Activated CD4-positive, alpha-beta T cell treated with anti-CD3 and anti-CD28 coated beads, Interleukin-2, amount 50 U/mL, for 1 hour (primary cell): ENCODE measurements at places on chromosomes 16 and 17.

GRCh38 chr17:79273660-79274059 is 199.0 kb downstream of the ENGASE start:
- DNase-seq, result no peak

GRCh38 chr17:81086789-81087551 is 52.0 kb downstream of the BAIAP2 start:
- DNase-seq, result no peak

GRCh38 chr17:42023524-42024349 is 3.8 kb downstream of the NKIRAS2 start:
- DNase-seq, result no peak

DNA sequence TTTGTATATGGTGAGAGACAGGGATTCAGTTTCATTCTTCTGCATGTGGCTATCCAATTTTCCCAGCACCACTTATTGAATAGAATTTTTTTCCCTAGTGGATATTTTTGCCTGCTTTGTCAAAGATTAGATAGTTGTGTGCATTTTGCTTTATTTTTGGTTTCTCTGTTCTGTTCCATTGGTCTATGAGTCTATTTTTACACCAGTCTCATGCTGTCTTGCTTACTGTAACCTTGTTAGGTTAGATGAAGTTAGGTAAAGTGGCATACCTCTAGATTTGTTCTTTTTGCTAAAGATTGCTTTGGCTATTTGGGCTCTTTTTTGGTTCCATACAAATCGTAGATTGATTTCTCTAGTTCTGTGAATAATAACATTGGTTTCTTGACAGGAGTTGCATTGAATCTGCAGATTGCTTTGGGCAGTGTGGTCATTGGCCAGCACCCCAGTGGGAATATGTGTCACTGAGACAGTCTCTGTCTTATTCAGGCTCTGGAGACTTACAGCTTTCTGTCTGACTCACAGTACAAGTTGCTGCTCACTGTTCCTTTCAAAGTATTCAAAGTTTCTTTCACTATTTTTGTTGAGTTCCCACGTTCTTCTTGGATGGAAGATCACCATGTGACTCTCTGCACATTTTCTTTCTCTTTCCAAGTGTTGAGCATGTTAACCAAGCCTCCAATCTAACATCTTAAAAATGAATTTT is 709.1 kb downstream of the CDH11 start:
- DNase-seq, result no peak

DNA sequence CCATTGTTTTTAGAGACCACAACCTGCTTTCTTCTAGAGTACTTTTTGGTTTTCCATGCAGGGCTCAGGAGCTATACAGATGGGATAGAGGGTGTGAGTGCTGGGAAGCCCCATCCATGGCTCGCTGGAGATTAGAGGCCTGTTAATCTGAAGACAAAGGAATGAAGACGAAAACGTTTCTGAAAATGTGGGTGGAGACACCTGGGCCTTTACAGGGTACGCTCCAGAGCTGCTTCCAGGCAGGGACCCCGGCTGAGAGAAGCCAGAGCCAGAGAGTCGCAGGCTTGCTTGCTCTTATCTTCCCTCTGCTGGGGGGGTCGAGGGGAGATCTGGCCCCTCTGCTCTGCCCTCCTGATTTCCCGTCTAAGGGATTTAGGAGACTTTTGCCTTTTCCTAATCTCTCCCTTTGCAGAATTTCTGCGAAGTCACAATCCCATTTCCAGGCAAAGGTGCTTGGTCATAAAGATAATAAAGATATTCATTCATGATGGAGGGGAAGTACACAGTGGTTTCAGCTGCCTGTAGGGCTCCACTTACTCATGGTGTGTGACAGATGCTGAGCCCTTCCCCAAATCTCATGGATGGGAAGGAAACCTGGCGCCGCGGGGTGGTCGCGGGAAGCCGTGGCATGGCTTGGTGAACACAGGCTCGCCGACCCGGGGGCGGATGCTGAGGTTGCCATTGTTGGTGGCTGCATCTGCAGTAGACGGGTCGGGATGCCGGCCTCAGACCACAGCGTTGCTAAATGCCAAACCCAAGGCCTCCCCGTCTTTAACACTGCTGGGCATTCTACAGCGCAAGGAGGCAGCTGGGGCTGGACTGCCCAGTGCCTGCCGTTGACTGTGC is 4.8 kb upstream of the SOCS3 start:
- no peak for DNase-seq

DNA sequence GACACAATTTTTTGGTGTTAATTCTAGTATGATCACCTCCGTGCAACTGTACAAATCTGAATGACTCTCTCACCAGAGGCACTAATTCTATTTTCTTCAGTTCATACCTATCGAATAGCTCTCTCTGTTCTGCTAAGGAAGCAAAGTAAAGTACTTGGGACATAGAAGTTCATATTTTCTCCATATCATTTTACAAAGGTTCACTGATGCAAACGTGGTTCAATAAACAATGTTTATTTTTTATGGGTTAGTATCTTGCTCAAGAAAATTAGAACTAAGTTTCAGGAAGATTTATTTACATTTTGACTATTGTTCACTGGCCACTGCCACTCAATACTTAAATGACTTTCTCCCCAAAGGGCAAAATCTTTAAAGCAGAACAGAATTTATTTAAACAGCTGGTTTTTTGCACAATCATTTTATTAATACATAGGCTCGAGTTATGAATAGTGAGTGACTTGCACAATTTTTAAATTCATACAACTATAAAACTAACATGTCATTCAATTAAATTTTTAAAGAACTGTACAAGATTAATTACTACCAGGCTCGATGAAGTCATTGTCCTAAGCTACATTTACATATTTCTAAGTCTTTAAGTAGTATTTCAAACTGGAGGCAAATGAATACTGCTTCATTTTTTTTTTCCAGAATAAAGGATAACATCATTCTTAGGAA is 255.8 kb downstream of the C16orf95 start:
- no peak for DNase-seq

DNA sequence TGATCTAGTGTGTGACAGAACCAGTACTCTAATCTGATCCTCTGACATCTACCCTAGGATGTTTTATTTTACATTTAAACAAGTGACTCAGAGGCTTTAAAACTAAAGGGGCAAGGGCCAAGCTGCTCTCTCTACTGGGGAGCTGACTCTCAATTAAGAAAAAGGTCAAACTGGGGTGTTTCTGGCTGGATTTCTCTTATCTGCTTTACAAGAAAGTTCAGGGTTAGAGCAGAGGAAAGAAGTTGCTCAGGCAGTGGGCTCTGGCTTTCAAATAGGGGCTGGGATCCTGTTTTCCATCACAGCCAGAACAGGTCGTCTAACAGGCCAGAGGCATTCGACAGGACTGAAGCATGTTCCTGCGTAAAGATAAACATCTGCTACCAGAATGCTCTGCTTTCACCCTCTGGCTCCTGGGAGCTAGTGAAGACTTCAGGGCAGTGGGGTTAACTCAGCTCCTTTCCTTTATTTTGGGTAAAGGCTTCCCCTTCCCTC is 8.5 kb downstream of the MMP28 start:
- DNase-seq, result no peak

GRCh38 chr17:66414561-66415175 is 112.3 kb downstream of the PRKCA start:
- no peak for DNase-seq

- no peak for DNase-seq
These were observed 2.7 kb downstream of the CCDC102A start for GRCh38 chr16:57533431-57534336.

- no peak for DNase-seq
These were observed 189.4 kb upstream of the CDH8 start for GRCh38 chr16:62225675-62226074.

GRCh38 chr16:52496051-52496876 is 50.7 kb downstream of the TOX3 start:
- DNase-seq, result no peak

DNA sequence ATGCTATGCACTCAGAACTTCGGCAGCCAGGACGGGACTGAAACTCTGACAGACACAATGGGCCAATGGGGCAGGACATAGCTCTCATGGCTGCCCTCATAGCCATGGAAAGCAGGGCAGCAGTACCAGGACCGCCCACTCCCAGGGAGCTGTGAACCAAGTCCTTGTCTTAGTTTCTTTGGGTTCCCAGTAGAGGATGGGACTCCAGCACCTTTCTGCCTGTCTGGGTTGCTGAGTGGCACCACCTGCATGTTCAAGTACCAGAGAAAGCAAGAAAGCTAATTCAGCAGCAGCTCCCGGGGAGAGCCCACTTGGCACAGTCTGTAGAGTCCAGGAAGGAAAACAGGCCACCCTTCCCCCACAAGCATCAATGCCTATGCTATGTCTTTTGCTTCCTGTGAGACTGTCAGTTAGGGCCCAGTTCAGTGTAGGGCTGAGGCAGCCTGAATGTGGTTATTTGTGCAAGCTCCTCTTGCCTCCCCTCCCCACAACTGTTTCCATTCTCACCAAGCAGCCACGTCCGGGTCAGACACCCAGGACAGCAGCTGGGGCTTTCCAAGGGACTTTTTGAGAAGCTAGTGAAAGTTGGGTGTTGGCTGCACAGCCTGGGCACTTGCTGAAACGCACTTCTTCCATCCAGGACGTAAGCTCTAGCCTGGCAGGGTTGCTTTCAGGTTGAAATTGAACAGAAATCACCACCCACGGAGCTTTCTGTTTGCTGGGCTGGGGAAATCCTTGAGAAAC is 7.8 kb downstream of the SUPT4H1 start:
- DNase-seq, result peak; percentile 80

DNA sequence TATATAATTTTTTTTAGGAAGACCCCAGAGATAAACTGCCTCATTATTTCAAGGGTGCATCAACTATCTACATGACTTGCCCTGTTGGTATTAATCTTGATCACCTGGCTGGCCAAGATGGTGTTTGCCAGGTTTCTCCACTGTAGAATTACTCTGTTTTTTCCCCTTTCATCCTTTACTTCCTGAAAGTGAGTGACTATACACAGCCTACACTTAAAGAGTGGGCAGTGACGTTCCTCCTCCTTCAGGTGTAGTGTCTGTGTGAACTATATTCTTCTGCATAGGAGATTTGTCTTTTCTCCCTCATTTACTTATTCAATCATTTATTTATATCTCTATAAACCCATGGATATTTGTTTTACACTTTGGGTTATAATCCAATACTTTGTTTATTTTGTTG is 246.7 kb downstream of the IRF8 start:
- DNase-seq, result no peak

GRCh38 chr17:64442541-64442971 is 6.4 kb upstream of the MILR1 start:
- no peak for DNase-seq

DNA sequence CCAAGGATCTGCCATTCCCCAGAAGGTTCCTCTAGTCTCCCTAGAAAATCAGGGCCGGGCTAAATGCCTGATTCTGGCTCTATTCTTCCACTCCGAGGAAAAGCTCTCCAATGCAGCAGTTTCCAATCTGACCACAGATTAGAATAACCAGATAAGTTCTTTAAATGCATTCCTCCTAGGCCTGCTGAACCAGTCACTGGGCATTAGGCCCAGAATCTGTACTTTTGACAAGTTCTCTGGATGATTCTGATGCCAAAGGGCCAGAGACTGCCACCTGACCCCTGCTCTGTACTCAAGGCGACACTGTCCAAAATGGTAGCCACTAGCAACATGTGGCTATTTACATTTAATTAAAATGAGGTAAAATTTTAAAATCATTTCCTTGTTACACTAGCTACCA is 22.3 kb downstream of the MAP3K14 start:
- no peak for DNase-seq

GRCh38 chr16:30780549-30780948 is 6.5 kb downstream of the ZNF629 start:
- no peak for DNase-seq

DNA sequence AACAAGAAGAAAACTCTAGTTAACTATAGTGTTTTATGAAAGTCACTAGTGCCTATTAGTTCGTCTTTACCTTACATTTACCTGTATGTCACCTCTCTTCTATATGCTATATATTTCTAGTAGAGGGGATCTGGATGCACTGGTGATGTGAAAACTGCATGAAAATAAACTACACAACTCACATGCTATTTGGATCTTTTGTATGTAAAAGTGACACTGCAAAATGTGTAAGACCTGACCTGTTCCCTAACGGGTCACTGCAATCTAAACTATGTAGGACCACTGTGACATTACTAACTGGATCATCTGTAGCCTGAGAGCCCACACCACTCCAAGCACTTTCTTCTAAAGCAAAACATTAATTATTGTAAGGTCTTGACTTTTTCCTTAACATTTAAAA is 1.7 kb downstream of the BLMH start:
- no peak for DNase-seq

GRCh38 chr16:47928008-47928407 is 227.8 kb downstream of the ABCC12 start:
- no peak for DNase-seq

DNA sequence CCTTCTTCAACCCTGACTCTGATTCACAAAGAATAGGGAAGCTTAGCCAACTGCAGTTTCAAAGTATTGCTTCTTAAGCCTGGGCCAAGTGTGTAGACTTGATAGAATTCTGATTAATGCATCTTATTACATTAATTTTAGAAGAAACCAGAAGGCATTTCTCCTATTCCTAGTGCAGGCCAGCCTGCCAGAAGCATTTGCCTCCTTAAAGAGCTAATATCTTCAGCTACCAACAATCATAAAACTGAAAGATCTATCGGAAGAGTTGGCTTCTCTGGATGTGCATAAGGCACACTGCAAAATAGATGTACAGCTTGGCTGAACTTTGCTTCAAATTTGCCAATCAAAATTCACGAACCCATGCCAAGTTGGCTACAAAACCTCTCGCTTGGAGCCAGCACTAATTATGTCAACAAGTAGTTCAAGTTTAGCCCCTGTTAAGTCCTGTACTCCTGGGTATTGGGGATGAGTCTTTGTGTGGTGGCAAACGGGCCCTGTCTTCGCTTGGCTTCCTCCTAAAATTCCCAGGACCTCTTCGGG is 717.8 kb downstream of the WWOX start:
- no peak for DNase-seq

DNA sequence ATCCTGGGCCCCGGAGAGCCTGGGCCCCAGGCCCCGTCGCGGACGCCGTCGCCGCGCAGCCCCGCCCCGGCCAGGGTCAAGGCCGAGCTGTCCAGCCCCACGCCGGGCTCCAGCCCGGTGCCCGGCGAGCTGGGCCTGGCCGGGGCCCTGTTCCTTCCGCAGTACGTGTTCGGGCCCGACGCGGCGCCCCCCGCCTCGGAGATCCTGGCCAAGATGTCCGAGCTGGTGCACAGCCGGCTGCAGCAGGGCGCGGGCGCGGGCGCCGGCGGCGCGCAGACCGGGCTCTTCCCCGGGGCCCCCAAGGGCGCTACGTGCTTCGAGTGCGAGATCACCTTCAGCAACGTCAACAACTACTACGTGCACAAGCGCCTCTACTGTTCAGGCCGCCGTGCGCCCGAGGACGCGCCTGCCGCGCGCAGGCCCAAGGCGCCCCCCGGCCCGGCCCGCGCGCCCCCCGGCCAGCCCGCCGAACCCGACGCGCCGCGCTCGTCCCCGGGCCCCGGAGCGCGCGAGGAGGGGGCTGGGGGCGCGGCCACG is 36.8 kb upstream of the ZC3H18 start:
- no peak for DNase-seq

- DNase-seq, result no peak
These were observed 23.6 kb downstream of the SDR42E1 start for GRCh38 chr16:81987706-81988105.
